ENCODE measurements at places on chromosomes 4 and X. TPM values are rescaled to one million over a fixed set of nuclear protein-coding genes. Genes with fewer than 3 reads are reported as not detected.

PDGFRA gene
- 32.1 TPM for polyA plus RNA-seq

SYNPO2 gene
- 10.0 TPM for polyA plus RNA-seq

MTNR1A gene
- polyA plus RNA-seq, result 0.10 TPM

RP2 gene
- 5.4 TPM for polyA plus RNA-seq

GABRG1 gene
- not detected for polyA plus RNA-seq

SCARB2 gene
- 71.2 TPM for polyA plus RNA-seq

DGAT2L6 gene
- polyA plus RNA-seq, result not detected

HTN3 gene
- not detected for polyA plus RNA-seq

PNPLA4 gene
- 72.6 TPM for polyA plus RNA-seq

GYPE gene
- polyA plus RNA-seq, result 3.5 TPM

DNA sequence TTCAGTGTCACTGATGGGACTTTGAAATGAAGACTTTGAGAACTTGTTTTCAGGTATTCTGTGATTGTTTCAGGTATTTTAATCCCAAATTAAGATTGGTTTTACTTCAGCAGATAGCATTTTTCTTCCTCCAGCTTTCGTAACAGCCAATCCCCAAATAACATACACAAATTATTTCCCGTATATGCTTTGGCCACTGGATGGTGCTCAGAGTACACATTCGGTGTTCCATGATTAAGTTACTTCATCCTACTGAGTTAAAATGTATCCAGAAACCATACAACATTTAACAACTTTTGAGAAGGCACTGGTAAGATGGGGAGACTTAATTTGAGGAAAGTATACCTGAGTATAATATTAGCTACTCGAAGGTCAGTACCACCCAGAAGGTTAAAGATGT lies 233.4 kb upstream of the FAM47A start:
- peak; percentile 61 for DNase-seq

GRCh38 chr4:143617994-143618679 lies 82.3 kb downstream of the FREM3 start:
- no peak for DNase-seq

DNA sequence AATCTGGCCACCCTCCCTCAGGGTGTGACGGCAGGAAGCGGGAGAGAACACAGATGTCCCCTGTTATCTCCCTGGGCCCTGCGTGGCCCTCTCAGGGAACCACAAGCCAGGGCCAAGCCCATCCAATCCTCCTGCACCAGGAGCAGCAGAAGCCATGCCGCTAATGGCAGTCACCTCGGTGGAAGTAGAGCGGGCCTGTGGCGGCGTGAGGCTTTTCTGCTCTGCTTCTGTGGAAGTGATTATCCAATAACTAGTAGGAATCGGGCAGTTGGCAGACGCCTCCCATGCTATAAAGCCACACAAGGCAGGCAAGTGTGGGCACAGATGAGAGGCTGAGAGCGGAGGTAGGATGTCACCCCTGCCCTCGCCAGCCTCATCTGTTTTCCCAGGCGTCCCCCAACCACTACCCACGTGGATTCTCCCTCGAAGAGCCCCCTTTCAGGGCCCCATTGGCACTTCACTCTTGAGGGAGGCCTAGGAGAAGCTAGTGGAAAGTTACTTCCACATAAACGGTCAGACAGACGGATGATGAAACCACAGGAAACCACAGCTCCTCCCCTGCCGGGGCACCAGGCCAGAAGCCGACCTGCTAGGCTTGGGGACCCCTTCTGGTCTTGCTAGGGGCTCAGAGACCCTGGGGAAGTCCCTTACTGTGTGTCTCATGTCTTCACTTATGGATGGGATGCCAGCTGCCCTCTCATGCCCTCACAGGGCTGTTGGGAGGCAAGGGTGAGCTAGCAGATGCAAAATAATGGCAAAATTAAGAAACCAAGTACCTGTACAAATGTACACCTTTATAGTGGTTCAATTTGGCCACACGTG lies 18.8 kb upstream of the TMSB4X start:
- DNase-seq, result no peak

DNA sequence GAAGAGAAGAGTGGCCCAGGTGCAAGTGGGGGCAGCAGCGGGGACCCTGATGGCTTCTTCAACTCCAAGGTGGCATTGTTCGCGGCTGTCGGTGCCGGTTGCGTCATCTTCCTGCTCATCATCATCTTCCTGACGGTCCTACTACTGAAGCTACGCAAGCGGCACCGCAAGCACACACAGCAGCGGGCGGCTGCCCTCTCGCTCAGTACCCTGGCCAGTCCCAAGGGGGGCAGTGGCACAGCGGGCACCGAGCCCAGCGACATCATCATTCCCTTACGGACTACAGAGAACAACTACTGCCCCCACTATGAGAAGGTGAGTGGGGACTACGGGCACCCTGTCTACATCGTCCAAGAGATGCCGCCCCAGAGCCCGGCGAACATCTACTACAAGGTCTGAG lies 11.4 kb downstream of the EFNB1 start:
- DNase-seq, result no peak

DNA sequence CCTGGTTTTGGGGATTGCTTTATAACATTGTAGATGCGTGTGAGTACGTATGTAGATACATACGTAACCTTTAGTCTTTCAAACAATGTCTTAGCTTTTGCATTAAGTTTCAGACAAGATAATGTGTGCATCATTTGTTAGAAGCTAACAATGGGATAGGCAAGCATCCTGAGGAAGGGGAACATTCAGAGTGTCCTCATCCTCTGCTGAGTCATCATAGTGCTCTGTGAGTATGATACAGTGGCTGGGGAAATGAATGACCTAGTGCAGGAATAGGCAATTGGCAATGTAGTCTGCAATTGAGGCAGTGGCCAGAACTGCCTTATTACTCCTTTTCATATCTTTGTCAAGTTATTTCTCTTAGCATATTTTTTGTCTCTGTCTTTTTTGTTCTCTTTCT lies 7.3 kb downstream of the NAP1L5 start:
- peak; percentile 67 for DNase-seq

GRCh38 chr4:7112656-7113055 lies 44.8 kb upstream of the GRPEL1 start:
- no peak for DNase-seq

DNA sequence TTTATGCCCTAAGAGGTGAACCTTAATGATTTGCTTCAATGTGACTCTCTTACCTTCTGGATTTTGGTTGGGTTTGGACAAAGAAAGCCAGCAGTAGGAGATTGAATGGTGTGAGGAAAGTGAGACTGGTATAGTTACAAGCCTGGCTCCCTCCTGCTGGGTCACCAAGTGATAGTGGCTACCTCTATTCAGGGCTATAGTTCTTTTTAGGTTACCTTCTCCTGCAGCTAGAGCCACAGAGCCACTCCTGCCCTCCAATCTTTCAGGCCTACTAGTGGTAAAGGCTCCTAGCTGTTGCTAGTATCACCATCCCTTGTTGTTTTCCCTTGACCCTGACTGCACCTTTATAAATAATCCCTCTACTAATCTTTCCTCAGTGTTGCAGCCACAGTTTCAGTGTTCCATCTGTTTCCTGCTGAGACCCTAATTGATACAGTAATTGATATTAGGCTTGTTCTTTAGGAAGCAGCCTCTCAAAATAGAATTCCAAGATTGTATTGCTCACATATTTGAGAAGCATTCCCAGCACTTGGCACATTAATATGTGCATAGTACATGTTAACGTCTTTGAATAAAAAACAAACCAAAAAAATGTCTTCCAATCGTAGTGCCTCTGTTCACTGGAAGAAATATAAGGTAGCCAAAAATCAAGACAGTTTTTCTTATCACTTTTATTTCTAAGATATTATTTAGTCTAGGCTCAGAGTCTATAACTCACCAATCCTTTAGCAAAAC lies 82.3 kb downstream of the SRPX start:
- no peak for DNase-seq

GRCh38 chrX:8090482-8090881 lies 80.6 kb downstream of the VCX2 start:
- DNase-seq, result no peak

DNA sequence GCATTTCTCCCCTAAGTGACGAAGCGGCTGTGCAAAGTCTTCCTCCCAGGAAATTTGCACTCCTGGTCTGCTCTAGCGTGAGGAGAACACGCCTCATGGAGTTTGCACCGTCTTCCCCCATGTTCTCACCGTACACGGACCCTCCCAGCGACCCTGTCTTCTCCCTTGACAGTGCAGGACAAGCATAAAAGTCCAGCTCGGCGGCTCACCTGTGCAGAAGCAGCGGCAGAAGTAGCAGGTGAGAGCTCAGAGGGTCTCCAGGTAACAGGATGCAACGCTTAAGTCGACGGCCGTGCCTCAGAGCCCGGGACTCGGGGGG lies 314 bp downstream of the P2RY8 start:
- no peak for DNase-seq

DNA sequence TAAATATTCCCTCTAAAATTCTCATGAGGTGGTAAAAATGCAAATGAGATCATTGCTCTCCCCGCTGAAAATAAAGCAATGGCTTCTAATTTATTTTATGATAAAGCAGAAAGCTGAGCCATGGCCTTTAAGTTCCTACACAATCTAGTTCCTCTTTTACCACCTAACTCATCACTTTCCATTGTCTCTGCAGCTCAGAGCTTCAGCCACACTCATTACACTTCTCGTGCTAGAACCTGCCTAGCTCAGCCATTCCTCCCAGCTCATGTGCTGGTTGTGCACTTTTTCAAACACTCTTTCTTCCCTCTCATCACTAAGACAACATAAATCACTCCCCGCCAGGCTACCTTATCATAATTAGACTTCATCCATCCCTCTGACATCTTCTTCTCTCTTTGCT lies 1112.1 kb upstream of the PRKX start:
- no peak for DNase-seq

GRCh38 chr4:4446434-4446833 lies 59.5 kb downstream of the NSG1 start:
- no peak for DNase-seq

- peak; percentile 57 for DNase-seq
Measured at GRCh38 chr4:82780752-82781231, 17.8 kb downstream of the SCD5 start.

DNA sequence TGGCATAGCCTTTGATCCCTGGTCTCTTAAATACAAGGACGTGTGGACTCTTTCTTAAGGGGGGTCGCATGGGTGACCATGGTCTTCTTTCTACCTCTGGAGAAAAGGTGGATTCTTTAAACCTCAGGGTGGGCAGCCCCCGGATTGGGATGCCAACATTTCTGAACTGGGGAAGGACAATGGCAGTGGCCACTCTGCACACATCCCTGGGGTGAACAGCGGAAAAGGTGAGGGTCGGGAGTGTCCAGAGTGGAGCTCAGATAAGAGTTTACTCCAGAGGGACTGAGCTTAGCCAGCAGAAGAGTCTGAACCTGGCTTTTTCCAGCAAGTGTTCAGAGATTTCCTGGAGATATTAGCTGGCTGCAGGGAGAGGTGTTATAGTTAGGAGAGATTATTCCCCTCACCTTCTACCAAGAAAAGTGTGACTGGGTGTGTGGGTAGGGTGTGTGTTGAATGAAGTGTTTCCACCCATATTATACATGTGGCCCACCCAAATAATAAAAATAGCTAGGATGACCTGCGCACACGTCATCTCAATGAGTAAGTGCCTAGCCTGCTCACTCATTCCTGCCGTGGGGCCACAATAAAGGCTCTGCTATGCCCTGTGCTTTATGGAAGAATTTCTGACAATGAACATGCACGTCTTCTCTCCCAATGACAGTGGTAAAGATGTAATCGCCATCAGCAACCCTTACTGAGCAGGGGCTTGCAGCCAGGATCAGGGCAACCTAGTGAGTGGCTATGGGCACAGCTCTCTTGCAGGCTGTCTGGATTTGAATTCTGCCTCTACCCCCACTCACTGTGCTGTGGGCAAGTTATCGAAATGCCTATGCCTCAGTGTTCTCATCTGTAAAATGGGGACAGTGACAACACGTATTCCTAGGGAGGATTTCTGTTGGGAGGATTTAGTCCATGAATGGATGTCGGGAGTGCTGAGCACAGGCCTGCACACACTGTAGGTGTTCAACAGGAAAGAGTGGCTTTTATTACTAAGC lies 76.6 kb downstream of the SLC2A9 start:
- no peak for DNase-seq

- DNase-seq, result no peak
Measured at GRCh38 chr4:76614589-76614988, 179.6 kb downstream of the SHROOM3 start.

DNA sequence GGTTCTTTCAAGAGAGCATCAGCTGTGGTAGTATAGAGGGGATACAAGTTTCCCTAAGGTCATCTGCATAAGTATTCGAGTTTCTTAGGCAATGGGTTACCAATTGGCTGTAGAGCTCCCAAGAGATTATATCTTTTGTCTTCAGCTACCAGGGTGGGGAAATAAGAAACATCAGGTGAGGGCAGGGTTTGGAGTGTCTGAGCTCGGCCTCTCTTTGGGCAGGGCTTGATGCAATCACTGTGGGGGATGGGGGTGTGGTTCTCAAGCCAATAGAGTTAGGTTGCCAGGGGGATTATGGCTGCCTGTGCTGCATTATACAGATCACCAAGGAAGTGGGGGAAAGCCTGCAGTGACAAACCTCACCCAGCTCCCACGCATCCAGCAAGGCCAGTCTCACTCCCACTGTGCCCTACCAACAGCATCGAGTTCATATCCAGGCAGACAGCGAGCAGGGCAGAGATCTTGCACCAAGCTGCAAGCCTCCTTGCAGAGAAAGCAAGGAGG lies 172.1 kb upstream of the MAGEE2 start:
- DNase-seq, result no peak

- no peak for DNase-seq
Measured at GRCh38 chr4:98659741-98660462, 1.5 kb upstream of the TSPAN5 start.

- peak; percentile 57 for DNase-seq
Measured at GRCh38 chr4:123661080-123661737, 264.6 kb downstream of the SPRY1 start.

- no peak for DNase-seq
Measured at GRCh38 chr4:20255823-20256222, 4.1 kb downstream of the SLIT2 start.

- DNase-seq, result no peak
Measured at GRCh38 chr4:70925899-70926635, 23.9 kb downstream of the MOB1B start.

Data from cardiac muscle cell (in vitro differentiated cells and primary cell).